ENCODE measurements at places on chromosomes 7 and 10.
A peak's percentile ranks its signal among the peaks of the same experiment; 100 is the strongest.

GRCh38 chr10:124579011-124579399 lies 117.4 kb downstream of the LHPP start:
- no peak for DNase-seq

DNA sequence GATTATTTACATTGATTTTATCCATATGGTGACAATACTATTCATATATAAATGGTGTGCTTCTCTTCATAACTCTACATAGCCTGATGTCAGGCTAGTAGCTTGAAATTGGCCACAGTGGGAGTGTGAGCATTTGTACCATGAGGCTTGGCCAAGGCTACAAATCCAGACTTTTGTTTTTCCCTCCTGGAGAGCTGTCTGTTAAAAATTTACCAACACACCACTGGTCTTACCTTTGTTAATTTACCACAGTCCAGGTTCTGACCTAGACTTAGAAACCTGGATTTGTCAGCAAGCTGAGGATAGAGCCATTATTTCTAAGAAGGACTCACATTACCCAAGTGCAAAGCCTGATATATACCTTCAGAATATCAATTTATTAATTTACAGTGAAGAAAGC lies 45.5 kb upstream of the ATRNL1 start:
- no peak for DNase-seq

DNA sequence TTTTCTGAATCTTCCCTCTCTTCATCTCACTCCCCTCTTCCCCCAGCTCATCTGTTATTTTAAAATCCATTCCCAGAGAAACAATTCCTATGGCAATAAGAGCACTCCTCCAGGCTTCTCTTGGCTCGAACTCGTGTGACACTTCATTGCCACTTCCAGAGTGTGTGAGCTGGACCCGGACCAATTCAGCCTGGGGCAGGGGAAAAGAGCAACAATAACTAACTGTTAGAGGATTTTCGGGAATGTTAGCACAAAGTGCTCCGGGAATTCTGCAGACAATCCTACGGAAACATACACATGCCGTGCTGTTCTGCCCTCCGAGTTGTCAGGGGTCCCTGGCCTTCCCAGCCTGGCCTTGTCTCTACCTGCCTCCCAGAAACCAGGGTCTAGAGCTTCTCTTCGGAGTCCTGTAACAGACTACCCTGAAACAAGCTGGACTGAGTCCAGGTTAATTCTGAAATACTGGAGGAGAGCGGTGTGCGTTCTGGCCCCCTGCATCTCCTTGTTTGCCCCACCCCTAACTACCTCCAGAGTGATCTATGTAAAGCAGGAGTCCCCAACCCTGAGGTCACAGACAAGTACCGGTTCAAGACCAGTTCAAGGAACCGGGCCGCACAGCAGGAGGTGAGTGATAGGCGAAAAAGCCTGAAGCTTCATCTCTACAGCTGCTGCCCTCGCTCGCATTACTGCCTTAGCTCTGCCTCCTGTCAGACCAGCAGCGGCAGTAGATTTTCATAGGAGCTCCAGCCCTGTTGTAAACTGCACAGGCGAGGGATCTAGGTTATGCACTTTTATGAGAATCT lies 11.3 kb downstream of the COL26A1 start:
- DNase-seq: no peak

- DNase-seq: no peak
Observed at GRCh38 chr10:86956195-86956847, 1.1 kb downstream of the MMRN2 start.

GRCh38 chr10:102009801-102010425 lies 46.1 kb downstream of the ARMH3 start:
- peak; percentile 54 for DNase-seq

DNA sequence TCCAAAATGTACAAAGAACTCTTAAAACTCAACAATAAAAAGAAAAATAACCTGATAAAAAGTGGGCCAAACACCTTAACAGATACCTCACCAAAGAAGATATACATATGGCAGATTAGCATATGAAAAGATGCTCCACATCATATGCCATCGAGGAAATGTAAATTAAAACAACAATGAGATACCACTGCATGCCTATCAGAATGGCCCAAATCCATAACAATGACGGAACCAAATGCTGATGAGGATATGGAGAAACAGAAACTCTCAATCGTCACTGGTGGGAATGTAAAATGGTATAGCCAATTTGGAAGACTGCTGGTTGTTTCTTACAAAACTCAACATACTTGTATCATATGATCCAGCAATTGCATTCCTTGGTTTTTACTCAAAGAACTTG lies 319.9 kb downstream of the PHTF2 start:
- no peak for DNase-seq

DNA sequence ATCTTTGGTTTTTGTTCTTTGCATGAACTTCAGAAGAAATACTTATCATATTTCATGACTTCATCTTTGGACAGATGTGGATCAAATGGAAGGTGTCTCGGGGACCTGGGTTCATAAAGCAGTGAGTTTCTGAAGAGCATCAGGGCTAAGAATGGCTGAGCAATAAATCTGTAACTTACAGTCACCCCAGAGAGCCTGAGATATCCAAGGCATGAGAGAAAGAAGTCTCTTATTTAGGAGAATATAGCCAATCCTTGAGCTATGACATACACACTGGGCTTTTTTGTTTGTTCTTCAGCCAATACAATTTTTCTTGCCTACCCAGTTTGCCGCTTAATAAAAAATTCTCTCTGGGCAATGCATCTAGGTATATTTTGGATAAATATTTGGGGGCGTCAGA lies 252.6 kb upstream of the INHBA start:
- no peak for DNase-seq

Data from CD4-positive, alpha-beta memory T cell (primary cell).